ENCODE measurements at places on chromosomes 7 and 10. TPM values are rescaled to one million over a fixed set of nuclear protein-coding genes. Genes with fewer than 3 reads are reported as not detected.

DNA sequence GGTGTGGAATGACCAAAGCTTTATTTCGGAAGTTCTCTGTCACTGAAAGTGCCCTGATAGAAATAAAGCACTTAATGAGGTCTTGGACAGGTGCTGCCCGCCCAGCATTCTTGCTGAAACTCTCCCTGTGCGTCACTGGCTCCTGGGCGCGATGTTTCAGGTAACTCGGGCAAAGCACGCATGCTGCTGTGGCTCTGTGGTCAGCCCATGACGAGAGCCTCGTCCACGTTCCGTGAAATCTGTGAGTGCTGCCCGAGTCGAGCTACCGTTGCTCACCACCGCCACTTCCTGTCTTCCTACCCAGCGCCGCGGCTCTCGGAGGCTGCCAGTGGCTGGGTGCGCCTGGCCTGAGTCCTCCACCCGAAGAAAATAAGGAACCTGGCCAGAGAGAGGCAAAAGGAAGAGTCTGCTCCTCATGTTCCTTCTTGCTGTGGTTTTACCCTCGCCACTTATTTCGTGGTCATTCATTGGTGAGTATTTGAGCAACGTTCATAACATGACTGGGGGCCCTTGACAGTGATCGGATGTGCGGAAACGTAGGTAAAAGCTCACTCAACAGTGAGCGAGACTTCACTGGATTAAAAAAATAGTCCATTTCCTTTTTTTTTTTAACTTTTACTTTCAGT lies 95.5 kb downstream of the MAP3K8 start:
- no peak for DNase-seq

GRCh38 chr10:125692601-125693523 lies 9.9 kb upstream of the TEX36 start:
- DNase-seq: peak; percentile 62

- no peak for DNase-seq
Measured at GRCh38 chr10:121574519-121575166, 23.6 kb downstream of the FGFR2 start.

DNA sequence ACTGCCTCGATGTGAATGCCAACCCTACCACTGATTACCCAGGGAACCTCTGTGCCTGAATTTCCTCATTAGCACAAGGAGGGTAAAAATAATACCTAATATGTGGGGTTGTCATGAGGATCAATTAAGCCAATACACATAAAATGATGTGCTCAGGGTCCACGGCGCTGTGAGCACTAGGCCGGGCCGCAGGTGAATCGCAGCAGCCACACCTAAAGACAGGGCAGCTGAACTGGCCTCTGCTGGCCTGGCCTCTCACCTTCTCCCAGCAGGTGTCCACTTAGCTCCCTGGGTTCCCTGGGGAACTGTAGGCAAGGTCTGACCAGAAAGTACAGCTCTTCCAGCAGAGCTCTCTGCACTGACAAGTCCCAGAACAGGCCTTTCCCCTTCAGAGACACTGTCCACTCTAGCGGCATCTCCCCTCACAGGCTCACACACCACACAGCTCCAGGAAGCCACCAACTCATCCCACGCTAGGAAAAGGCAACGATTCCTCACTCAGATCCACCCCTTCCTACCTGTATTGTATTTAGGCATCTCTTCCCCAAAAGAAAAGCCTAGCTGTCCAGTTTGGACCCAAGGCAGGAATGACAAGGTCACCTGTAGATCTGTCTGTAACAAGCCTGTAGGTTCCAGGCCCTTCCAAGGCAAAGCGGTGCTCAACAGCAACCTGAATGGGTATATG lies 273.1 kb downstream of the USP6NL start:
- DNase-seq: no peak

GRCh38 chr10:44937196-44938005 lies 22.2 kb upstream of the RASSF4 start:
- DNase-seq: no peak

DNA sequence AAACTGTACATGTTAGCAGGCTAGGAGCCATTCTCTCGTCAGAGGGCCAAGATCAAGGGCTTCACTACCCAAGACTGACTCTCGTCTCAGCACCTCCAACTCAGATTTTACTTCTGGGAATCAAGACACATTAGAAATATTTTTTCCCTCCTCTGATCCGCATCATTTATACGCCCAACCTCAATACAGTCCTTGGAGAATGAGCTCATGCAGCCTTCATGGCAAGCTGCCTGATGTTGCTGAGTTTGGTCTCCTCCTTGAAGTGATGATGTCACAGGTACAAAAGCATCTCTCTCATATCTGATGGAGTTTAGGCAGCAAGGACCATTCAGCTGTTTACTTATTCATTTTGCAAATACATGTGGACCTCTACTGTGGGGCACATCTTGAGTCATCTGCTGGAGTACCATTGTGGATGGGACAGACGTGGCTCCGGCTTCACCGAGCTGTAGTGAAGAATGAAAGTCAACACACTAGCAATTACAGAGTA lies 114.0 kb downstream of the BMPER start:
- no peak for DNase-seq

DNA sequence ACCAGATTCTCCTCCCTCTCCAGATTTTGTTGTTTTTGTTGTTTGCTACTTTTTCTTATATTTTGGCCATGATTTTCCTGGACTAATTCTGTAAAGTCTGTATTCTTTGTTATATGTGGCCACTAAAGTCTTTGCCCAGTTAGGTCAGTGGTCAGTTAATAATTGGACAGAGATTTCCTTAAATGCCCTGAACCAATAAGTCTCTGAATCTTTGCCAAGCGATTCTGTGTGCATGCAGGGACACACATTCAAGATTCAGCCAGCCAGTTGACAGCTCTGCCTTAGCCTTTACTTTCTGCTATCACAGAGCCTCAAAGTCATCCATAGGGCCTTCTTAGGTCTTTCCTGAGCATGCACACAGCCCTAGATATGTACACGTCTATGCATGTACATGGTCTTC lies 11.0 kb upstream of the COL17A1 start:
- DNase-seq: no peak

GRCh38 chr10:52318136-52318701 lies 4.1 kb downstream of the DKK1 start:
- DNase-seq: no peak

DNA sequence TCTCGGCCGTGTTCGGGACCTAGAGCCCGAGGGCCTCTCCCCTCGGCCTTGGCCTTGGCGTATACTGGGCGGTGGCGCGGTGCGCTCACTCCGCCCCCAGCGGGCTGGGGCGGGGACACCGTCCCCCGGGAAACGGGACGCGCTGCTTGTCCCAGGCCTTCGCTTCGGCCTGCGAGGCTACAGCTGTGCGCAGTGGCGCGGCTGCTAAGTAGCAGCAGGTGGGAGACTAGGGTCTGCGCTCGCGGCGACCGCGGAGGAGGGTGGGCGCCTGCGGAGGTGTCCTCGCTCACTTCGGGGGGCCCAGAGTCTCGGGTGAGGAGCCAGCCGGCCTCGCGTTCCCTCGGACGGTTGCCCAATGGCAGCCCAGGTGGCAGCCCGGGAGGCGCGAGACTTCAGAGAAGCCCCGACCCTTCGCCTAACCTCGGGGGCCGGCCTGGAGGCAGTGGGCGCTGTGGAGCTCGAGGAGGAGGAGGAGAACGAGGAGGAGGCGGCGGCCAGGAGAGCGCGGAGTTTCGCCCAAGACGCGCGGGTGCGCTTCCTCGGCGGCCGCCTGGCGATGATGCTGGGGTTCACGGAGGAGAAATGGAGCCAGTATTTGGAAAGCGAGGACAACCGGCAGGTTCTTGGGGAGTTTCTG lies at the start of gene DNAH11:
Gene DNAH11 (plus strand): TSS at position 149 of the 637 bp plus-strand sequence. CDS start 207 bp downstream, at position 356.
- DNase-seq: peak; percentile 59

DNA sequence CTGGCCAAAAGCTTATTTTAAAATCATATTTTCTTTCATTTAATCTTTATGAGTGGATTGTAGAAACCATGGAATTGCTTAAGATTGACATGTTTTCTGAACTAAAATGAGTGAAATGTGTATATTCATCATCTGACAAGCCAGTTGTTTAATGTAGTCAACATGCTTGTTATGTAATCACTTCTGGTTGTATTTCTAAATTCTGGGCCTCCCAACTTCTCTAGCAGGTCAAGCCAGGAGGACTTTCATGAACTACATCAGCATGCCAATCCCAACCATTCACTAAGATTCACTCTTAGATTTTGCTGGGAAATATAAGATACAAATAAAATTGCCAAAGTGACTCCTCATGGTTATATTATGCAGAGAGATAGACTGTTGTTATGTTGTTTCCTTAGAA lies 21.1 kb upstream of the MAP3K8 start:
- DNase-seq: no peak

SFTPD gene
- total RNA-seq: 0.59 TPM

BBS9 gene
- total RNA-seq: 67.8 TPM

C10orf90 gene
- total RNA-seq: 1.7 TPM
